ENCODE measurements at places on chromosomes 2 and 18.

DNA sequence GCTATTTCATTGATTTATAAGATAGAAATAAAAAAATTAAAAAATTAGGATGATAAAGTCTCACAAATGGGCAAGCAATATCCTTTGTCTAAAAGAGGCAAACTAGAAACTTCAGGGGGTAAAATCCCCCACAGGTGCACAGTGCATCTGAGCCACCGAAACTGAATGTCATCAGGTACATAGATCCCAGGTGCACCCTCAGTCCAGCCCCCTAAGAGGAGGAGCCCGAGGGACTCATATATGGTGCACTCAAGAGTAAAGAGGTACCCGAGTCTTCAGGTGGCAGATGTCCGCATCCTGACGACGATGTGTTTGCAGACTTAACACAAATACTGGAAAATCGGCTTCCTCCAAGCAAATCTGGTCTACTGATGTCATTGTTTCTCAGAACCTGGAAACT lies 11.3 kb downstream of the QPCT start:
- DNase-seq, result no peak

DNA sequence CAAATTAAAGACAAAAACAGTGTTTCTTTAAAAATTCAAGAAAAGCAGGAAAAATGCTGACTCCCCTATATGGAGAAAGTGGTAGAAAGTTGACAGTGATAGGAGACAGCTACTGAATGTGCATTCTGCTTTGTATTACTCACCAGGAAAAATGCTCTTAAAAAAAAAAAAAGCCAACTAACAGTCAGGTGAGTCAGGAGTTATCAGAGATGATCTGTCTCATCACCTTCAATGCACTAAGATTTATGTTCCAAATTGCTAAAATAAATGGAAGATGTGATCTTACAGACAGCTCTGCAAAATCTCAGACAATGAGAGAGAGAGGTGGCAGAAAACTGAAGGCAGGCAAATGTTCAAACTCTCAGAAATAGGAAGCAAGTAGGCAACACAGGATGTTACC lies 47.6 kb upstream of the ZNF521 start:
- DNase-seq, result no peak

DNA sequence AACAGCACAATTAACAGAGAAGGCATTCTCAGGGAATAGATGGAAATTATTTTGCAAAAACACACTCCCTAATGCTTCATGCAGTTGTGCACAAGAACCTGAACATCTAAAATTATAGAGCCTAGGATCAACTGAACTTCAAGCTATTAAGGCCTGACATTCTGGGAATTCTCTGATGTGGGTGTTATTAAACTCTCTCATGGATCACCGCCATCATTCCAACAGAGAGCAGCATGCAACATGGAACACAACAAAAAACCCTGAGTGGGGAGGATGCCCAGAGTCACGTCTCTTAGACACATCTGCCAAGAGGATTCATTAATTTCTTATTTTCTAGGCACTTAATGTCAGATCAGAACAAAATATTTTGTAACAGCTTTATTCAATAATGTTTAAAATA lies 543.8 kb downstream of the ERBB4 start:
- DNase-seq, result no peak

GRCh38 chr18:64710105-64710861 lies 561.4 kb upstream of the LINC00305 start:
- no peak for DNase-seq

- no peak for DNase-seq
Measured at GRCh38 chr2:73852020-73852419, 23.3 kb downstream of the STAMBP start.

DNA sequence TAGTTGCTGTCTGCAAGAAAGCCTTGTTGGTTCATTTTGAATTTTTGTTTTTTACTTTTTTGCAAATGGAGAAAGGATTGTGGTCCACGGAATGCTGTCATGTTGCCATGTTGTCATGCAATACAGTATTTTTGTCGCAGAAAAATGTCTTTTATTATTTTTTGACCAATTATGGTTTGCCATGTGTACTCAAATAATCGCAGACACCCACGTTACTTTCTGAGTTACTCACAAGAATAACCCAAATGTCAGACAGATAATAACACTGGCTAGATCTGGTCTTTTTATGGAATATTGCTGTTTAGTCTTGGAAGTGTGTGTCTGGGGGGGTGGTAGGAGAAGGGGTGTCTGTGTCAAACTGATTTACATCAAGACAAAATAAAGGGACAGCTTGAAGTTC lies 188.9 kb downstream of the LTBP1 start:
- DNase-seq, result no peak

GRCh38 chr2:232787806-232788205 lies 11.4 kb upstream of the KCNJ13 start:
- no peak for DNase-seq

DNA sequence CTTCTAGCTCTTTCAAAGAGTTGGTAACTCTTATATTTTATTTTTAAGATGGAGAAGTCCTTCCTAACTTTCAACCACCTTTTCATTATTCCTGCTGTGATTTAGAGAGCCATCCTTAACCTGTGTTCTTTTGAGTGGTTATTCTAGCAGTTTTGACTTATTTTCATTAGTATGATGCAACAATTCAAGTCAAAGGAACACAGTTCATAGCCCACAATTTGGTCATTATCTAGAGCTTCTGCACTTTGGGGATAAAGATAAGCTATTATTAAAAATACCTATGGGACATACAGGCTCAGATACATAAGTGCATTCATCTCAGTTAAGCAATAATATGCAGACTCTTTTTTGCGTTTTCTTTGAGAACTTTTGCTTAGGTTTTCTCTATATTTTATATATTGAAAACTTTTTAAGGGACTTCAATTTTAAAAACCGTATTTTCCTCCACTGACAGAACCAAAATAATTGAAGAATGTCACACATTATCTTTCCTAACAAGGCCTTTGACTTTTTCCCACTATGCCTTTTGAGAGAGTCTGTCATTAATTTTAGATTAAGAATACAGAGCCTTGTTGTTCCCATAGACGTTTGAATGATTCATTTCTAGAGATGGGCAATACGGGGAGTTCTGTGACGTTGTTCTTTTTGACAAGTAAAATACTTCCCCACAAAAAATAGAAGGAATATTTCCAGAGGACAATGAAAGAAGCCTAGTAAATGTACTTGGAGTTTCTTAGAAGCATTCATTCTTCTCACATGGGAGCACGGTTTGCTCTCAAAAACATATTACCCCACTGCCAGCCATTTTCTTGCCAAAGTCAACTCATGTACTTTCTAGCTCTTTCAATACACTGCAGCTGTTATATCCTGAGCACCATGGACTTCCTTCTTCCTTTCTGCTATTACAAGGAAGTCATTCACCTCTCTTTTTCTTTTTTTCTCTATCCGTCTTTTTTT lies 42.9 kb upstream of the RASGRP3 start:
- DNase-seq, result no peak

DNA sequence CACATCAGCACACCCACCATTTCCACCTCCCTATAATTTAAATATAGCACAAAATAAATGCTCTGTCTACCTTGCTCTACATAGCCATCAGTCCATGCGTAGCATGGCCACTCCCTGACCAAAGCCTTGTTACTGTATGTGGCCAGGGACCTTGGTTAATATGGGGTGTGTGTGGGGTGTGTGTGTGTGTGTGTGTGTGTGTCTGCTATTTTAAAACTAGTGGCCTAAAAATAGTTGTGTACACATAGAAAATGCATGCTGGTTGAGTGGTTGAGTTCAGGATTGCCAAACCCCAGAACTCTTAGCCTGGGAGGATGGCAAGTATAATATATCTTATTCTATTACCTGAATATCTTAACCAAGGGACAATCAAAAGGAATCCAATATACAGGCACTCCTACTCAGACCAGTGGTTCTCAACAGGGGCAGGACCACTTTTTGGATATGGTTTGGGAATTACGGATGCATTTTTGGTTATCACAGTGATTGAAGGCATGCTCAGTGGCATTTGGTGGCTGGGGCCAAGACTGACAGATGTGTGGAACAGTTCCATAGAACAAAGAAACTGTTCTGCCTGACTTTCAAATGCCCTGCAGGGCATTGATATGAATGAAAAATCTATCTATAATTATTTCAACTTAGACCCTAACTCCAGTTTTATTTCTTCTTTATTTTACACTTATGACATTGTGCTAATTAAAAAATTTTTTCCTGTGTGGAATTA lies 72.3 kb upstream of the PSME4 start:
- DNase-seq, result no peak

DNA sequence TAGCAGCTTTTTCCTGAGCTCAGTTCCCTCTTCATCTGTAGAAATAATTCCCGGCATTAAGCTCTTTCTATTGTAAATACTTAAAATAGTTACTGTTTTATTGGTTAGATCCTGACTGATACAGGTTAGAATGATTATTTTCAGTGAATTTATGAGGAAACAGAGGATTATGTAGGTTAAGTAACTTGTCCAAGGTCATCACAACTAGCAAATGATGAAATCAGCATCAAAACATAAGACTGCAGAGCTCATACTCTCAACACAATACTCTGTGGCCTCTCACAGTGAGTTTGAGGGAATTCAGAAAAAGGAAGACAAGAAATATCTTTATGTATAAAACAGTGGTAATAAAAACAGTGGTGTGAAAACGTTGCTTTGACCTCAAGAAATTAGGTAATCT lies 113.2 kb upstream of the DLX2 start:
- DNase-seq, result no peak

- DNase-seq, result no peak
Measured at GRCh38 chr2:58202404-58202803, 38.7 kb downstream of the FANCL start.

DNA sequence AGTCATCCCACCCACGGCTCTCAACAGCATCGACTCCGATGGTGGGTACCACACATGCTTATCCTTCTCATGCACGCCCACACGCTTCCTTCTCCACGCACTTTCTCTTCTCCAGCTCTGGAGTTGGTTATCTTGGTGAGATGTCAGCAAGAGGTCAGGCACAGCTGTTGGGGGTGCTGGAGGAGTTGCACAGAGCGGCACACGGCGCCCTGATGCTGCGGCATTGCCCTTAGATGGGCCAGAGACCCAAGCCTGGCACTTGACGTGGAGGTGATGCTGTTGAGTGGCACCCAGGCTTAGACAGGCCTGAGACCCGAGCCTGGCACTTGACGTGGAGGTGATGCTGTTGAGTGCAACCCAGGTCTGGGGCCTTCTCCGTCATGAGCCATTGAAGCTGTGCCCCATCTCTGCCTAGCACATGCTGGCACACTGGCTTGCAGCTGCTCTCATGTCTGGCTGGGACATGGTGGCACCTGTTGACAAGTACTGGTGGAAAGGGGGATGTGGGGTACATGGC lies 83.2 kb downstream of the DGKD start:
- no peak for DNase-seq

DNA sequence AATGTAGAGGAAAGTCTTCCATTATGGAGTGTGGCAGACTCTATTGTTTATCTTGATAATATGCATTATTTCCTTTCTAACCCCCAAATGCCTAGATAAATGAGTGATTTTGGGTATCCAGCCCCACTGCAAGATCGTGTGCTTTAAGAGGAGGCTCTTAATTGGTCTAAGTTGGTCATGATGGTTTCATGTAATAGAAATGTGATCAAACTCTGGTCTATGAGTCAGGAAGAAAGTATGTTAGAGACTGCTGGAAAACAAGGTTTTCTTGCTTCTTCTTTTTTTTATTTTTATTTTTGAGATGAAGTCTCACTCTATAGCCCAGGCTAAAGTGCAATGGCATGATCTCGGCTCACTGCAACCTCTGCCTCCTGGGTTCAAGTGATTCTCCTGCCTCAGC lies 344.5 kb upstream of the TNP1 start:
- DNase-seq, result no peak

- DNase-seq, result no peak
Measured at GRCh38 chr2:229401171-229401865, 130.2 kb upstream of the PID1 start.

DNA sequence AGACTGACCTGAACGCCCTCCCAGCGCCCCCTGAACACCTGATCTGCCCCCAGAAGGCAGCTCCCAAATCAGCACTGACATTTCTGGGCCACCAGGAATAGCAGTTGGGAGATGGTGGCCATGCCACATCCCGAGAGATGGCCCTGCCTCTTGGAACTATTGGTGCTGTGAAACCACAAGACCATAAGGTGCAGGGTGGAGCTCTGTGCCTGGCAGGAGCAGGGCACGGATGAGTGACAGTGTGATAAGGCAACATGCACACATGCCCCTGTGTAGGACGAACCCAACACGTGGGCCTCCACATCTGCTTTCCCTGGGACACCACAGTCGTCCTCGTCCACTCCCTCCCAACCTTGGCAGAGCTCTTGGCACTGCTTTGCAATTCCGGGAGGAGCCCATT lies 26.9 kb downstream of the ANO7 start:
- DNase-seq, result no peak

DNA sequence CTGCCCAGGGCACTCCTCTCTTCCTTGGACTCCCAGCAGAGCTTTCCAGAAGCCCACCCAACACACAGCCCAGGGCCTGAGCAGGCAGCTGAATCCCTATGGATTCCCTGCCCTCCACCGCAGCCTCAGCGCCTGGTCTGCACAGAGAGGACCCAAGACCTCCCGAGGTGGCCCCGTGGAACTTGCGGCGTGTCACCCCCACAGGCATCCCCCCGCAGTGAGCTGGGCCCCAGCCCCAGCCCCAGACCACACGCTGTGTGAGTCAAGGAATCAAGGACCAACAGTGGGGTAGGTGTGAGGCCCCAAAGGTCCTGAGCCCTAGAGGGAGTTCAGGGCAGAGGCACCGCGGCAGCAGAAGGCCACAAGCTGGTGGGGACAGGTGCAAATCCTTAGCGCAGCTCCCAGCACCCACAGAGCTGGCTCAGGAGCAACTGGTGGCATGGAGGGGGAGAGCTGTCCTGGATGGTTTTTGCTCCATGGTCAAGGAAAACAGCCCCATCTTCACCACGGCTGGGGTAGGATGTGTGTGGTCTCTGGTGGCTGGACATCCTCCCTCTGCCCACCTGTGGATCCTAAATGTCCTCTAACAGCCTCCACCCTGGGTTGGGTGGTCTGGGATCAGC lies 8.5 kb downstream of the HS6ST1 start:
- DNase-seq, result no peak

DNA sequence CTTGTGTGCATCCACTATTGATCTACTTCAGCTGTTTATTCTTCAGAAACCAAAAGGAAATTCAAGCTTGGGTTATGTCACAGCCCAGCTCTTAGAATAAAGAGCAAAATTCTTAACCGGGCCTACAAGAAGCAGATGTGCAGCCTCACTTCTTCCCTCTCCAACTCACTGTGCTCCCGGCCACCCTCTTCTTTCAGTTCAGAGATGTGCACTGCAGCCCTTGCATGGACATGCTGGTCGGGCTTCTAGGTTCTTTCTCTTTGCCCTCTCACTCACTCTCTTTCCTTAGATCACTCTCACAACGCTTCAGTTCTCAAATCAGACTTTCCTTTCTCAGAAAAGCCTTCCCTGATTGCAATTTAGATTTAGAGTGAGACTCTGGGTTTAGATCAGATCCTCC lies 104.1 kb downstream of the CHN1 start:
- DNase-seq, result no peak

GRCh38 chr2:236590846-236591245 lies 21.2 kb downstream of the ACKR3 start:
- no peak for DNase-seq

DNA sequence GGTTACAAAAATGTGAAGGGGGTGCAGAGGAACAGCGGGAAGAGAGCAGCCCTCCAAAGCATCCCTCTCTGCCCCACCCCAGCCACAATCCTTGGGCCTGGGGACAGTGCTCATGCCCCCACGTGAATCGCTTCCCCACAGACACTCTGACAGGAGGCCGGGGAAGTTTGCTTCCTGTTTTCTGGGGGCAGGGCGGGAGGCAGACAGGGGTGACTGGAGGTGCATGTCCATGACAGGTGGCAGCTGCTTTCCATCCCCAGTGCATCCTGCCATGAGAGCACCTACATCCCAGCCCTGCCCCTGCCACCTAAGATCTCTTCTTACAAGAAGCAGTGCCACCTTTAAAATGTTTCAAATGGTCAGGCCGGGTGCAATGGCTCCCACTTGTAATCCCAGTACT lies 47.2 kb upstream of the UBE2F start:
- DNase-seq, result no peak
